NCI-H1436 treated with DMSO at 0.1 percent for 48 hours (cell line): ENCODE measurements at places on chromosomes 5 and 9.

DNA sequence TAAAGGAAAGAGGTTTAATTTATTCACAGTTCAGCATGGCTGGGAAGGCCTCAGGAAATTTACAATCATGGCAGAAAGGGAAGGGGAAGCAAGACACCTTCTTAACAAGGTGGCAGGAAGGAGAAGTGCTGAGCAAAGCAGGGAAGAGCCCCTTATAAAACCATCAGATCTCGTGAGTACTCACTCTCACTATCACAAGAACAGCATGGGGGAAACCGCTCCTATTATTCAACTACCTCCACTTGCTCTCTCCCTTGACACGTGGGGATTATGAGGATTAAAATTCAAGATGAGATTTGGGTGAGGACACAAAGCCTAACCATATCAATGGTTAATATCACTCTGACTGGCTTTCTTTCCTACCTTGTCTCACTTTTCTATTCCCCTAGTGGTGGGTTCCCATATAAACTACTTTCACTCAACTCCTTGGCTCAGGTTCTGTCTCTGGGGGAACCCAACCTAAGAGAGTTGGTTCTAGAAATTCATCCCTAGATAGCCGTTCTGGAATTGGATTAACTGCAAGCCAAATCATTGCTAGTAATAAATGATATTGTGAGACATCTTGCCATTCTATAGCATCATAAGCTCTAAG lies 749.8 kb upstream of the GRAMD2B start:
- DNase-seq = no peak

GRCh38 chr5:119400245-119400644 lies 44.4 kb downstream of the TNFAIP8 start:
- no peak for DNase-seq

DNA sequence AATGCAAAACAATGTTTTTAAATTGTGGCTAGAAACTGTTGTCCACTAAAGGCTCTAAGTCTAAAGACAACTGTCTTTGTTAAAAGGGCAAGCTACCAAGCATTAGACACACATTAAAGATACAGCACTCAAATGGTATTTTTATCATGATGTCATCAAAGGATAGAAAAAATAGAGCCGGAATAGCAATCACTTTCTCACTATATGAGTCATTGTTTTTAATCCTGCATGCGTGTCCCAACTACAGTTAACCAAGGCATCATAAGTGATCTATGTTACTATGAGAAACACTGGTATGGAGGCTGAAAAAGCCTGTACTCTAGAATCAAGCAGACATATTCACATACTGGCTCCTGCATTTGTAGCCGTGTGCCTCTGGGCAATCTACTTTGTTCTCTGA lies 1.9 kb upstream of the PJA2 start:
- DNase-seq = no peak

- DNase-seq = no peak
These were observed 92.7 kb downstream of the VCAN start for GRCh38 chr5:83564069-83564749.

DNA sequence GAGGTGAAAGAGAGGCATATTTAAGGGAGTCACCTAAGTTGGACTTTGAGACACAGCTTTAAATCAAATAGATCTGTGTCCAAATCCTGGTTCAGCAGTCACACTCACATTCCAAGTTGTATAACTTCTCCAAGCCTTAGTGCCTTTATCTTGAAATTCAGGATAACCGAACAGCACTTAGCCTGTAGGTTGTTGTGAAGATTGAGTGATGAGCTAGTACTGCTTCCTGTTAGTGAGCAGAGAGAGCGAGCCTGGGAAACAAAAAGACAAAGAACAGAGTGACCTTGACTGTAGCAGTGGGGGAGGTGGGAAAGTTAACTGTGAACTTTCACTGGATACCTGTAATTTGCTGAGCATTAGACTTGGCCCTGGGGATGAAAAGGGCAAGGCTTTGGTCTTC lies 22.4 kb downstream of the MAML1 start:
- DNase-seq = no peak

GRCh38 chr5:111691914-111692313 lies 65.1 kb downstream of the NREP start:
- no peak for DNase-seq
